ENCODE measurements at places on chromosomes 3 and 15.

DNA sequence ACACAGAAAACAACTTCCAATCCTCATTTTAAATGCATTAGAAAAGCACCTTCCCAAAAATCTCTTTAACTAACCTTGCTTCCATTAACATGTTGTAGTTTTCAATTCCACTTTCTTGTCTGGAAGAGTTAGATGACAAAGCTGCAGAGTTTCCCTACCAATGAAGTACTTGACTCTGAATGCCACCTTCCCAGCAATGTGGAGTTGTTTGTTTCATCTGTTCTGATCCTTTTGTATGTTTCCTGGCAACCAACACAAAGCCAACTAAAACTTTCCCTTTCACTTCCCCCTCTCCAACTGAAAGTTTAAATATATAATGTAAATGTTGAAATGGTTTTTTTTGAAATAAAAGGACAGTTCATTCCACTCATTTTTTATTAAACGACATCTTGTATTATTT lies at the start of gene WDR49:
TSS of gene WDR49 (minus strand) at position 183 of the 400 bp plus-strand sequence. CDS start 517 bp downstream, outside the sequence.
- no peak for DNase-seq

- DNase-seq, result no peak
These were observed 4.8 kb upstream of the ARPIN start for GRCh38 chr15:89917442-89918101.

- no peak for DNase-seq
These were observed 133.3 kb downstream of the WDR72 start for GRCh38 chr15:53625962-53626845.

DNA sequence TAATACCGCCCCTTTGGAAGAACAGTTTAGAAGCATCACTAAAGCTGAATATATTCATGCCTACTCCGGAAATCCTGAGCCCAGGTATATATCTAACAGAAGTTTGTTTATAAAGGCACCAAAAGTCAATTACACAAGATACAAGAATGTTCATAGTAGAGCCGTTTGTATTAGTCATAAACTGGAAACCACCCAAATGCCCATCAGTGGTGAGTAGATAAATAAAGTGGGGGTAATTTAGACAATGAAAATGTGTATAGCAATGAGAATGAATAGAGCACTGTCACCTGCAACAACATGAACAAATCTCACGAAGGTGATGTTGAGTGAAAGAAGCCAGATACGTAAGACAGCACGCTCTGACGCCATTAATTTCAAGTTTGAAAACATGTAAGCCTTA lies 68.3 kb upstream of the GLCE start:
- DNase-seq, result no peak

- no peak for DNase-seq
These were observed 249.1 kb downstream of the PLCL2 start for GRCh38 chr3:17133632-17134545.

DNA sequence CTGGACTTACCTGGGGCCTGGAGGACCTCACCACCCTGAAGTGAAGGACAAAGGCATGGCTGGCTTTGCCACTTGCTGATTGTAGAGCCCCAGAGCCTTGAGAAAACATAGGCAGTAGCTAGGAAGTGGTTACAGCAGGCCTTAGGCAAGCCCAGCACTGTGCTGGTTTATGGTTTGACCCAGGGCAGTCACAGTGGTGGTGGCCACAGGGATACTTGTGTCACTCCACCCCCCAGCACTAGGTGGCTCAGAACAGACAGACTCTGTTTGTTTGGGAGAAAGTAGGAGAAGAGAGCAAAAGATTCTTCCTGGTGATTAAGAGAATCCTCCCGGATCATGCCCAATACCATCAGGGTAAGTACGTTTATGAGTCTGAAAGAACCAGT lies 13.2 kb upstream of the COL8A1 start:
- no peak for DNase-seq

- DNase-seq, result no peak
These were observed 20.6 kb upstream of the GP9 start for GRCh38 chr3:129040039-129040336.

GRCh38 chr3:157532529-157533297 lies 29.5 kb upstream of the VEPH1 start:
- peak; percentile 7 for DNase-seq

GRCh38 chr15:62942428-62942827 lies 100.1 kb upstream of the TPM1 start:
- no peak for DNase-seq

GRCh38 chr3:30548600-30548999 lies 57.8 kb upstream of the TGFBR2 start:
- no peak for DNase-seq

- no peak for DNase-seq
These were observed 787.3 kb downstream of the EDEM1 start for GRCh38 chr3:5974630-5975322.

- no peak for DNase-seq
These were observed 9.1 kb upstream of the SLC9C1 start for GRCh38 chr3:112302881-112303763.

GRCh38 chr3:22966349-22966748 lies 236.8 kb upstream of the UBE2E2 start:
- no peak for DNase-seq

DNA sequence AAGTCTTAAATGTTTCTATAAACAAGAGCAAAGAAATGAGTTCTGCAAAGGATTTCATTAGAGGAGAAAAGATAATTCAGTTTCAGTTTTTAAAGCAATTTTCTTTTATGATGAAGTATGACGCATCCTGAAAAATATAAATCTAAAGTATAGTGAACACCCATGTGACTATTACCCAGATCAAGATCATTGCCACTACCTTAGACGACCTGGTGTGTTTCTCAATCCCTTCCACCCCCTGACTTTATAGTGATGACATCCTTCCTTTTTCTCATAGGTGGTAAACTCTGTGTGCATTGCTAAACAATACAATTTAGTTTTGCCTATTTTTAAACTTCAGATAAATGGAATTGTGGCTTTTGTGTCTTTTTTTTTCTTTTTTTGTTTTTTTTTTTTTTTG lies 8.4 kb downstream of the STT3B start:
- DNase-seq, result no peak

- no peak for DNase-seq
These were observed 6.5 kb upstream of the TBC1D23 start for GRCh38 chr3:100254168-100254777.

GRCh38 chr15:60720086-60720485 lies 241.1 kb upstream of the ICE2 start:
- DNase-seq, result no peak

DNA sequence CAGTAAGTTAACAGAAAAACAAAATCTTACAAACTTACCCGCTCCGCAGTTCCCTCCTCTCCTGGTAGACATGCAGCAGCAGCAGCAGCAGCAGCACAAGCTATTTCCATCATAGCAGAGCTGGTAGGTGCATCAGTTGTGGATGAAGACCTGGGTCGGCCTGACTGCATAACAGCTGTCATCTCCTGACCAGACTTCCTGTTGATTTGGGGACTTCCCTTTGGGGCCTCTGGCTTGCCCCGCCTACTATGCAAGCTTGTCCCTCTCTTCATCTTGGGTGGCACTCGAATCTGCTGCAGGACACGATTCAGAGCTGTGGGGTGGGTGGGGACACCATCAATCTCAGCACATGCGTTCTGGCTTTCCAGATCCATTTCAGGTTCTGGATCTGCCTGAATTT lies 65.7 kb downstream of the TMCC1 start:
- no peak for DNase-seq

DNA sequence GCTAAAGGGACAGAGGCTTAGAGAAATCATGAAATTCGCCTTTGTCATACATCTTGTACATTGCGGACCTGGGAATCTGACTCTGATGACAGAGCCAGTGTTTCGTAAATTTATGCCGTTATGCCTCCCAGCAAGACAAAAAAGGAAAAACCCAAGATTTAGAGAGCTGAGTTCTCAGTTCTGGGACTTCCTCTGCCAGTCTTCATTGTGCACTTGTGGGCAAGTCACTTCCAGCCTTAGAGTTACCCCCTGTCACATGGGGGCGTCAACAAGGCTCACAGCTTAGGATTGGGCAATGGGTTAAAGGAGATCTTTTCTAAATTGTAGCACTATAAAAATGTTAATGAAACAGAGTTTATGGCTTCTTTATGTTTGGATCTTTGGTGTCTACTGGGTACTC lies 41.9 kb upstream of the MITF start:
- no peak for DNase-seq

GRCh38 chr3:184361532-184361931 lies at the start of the genes CLCN2 and POLR2H:
TSS of gene CLCN2 (minus strand) at chr3:184361605. CDS start at chr3:184361479, 126 bp downstream.
TSS of gene POLR2H (plus strand) at chr3:184361710. CDS start at chr3:184363493, 1,783 bp downstream.
- DNase-seq, result no peak

DNA sequence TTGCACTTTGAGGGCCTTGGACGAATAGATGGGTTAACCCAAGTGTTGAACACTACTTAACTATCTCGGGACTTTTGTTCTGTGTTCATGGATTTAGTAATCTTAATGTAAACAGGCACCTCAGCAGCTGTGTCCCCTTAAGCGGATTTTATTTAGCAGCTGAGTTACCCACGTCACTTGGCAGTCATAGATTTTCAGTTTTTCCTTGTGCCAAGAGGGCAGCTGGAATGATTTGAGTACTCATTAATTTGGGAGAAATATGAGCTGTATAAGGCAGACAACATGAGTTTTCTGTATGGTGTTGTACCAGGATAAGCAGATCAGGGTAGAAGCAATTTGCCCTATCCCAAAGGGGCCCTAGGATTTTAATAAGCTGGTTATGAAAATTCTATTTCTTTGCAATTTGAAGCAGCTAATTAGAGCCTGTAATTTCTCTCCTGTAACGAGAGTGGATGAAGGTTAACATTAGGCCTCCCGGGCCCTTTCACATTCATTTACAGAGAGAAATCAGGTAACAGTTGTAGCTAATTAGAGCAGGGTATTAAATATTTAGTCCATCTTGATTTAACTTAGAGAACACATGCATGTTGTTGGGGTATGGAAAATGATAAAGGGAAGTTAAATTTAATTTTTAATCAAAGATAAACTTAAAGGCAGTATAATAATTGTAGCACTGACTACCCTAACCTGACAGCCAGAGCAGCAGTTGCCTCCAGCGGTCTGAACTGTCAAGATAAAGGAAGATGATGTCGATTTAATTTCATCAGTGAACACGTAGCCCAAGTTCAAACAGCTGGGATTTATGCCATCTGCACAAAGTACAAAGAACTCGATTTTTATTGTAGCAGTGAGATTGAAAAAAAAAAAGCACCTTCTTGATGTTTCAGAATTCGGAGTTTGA lies 194.5 kb downstream of the LRTM1 start:
- DNase-seq, result no peak

DNA sequence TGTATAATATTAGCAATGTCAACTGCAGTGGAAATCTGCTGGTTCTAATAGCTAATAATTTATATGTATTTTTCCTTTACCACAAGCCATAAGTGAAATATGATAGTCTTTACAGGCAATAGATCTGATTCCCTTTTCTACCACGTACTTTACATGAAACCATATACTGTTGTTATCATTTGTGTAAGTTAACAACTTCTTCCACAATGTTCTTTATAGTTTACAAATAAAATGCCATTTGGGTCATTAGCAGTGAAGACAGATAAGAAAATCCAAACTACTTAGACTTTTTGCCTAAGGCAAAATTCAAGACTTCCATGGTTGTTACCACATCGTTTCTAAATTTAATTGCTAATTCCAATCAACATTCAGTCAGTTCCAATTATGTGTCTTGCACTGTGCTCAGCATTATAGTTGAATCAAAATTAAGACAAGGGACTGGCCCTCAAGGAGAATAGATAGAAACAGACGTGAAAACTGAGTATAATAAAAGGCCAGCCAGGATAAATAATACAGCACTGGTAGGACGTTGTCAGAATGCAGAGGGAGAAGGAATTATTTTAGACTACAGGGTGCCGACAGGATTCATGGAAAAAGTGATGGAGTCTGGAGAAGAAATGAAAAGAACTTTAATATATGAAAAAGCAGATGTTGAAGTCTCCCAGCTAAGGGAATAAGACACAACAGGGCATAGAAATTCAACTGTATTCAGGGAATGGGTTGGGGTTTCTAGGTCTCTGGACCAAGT lies 249.8 kb downstream of the ALCAM start:
- no peak for DNase-seq

DNA sequence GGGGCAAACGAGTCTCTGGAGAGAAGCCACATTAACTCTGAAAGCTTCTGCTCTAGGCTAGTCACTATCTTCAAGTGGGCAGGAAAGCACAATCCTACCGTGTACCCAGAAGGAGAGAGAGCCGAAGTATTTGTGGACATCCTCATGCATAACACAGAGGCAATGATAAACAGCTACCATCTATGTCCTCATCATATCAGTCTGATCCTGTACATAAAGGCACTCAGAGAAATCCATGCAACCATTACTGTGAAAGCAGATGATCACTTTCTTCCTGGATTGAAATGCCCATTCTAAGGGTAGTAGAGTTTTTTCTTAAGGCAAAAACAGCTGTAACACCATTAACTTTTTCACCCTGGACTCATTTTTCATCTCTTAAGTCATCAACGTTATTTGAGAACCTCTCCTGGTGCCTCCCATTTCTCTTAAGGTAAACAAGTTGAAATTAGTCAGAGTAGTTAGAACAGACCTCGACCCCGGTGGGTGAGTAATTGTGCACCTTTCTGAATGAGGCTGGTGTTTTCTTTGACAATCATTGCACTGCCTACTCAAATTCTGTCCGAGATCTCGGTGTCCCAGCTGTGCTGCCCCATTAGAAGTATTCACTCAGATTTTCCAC lies 327.4 kb downstream of the SHQ1 start:
- peak; percentile 12 for DNase-seq

DNA sequence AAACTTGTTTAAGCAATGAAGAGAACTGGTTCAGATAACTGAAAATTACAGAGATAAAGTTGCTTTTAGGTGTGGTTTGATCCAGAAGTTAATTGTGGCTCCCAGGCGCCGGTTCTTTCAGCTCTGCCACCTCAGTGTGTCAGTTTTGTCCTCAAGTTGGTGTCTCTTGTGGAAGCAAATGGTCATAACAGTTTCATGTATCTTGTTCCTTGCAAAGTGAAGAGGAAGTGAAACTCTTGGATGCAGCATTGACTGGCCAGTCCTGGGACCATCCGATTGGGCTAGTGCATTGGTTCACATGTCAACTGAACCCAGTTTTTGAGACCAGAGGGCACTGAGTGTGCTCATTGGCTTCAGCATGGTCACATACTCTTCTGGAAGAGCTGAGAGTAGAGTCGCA lies 181.4 kb upstream of the GRM7 start:
- DNase-seq, result no peak

- DNase-seq, result no peak
These were observed 140.0 kb upstream of the MLF1 start for GRCh38 chr3:158430968-158431367.

DNA sequence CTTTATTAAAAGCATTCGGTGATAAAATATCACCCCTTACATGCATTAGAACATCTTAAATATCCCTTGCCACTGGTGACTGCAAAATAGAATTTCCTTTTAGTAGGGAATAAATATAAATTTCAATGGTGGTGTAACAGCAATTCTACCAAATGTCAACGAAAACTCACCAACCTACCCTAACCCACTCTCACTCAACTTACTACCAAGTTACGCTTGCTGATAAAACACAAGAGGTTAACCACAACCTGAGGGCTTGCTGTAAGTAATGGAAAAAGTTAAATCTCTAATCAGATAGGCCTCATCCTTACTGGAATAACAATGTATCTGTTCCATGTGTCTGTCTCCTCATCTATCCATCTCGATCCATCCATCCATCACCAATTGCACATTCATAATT lies 274.7 kb downstream of the FOXP1 start:
- no peak for DNase-seq
